A549 treated with Hydrocortisone at 1 μM for 4 hours (cell line): ENCODE measurements at places on chromosomes 16 and 17. TPM values are rescaled to one million over a fixed set of nuclear protein-coding genes. Genes with fewer than 3 reads are reported as not detected.

ATP1B2 gene
- 0.15 to 0.37 TPM (median 0.27 TPM) in 5 replicates for total RNA-seq

PDE6G gene
- 1.2 to 3.1 TPM (median 2.5 TPM) in 5 replicates for total RNA-seq

CMTM2 gene
- total RNA-seq, result not detected in 5 replicates

LGALS9B gene
- not detected in 5 replicates for total RNA-seq

CDC42EP4 gene
- total RNA-seq, result 53.3 to 64.5 TPM (median 64.1 TPM) in 5 replicates

C16orf92 gene
- total RNA-seq, result not detected in 5 replicates
